ENCODE measurements at places on chromosomes 4 and X.

DNA sequence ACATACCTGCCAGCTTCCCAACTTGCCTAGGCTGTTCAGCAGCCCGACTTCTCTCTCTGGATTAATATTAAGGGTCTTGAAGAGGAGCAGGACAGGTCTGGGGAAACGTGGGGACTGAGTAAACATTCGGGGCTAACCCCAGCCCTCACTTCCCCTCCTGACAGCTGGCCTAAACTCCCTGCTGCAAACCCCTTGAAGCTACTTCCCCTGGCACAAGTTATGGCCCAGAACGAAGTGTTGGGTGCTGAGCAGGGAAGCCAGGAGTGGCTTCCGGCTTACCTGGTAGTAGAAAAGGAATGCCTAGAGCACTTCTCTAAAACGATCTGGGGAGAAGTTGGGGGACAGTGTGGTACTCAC, 200.0 kb downstream of the BCOR start:
- no peak for DNase-seq

- DNase-seq: no peak
Measured at GRCh38 chr4:188778905-188779304, 639.7 kb downstream of the TRIML1 start.

- no peak for DNase-seq
Measured at GRCh38 chr4:103425406-103425805, 227.3 kb upstream of the CENPE start.

DNA sequence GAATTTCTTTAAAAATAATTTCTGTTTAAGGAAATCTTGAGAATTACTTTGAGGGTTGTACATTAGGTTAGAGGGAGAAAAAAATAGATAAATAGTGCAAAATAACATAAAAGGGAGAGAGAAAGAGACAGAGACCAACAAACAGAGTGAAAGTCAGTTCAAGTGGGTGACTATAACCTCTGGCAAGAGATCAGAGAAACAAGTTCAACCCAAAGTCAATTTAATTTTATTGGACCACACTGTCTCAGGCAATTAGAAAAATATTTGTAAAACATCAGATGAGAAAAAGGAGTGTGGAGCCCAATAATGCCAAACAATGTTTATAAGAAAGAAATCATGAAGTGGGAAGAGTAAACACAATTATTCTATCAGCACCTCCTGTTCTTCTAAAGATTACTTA, 143.5 kb upstream of the GYPA start:
- no peak for DNase-seq

- no peak for DNase-seq
Measured at GRCh38 chrX:11944501-11944900, 186.5 kb downstream of the MSL3 start.

GRCh38 chr4:24770032-24770584, 25.3 kb upstream of the SOD3 start:
- no peak for DNase-seq

- DNase-seq: no peak
Measured at GRCh38 chr4:128675083-128675482, 134.4 kb upstream of the JADE1 start.

GRCh38 chr4:147311956-147312355, 168.9 kb upstream of the EDNRA start:
- no peak for DNase-seq

- DNase-seq: no peak
Measured at GRCh38 chr4:122710434-122711308, 21.8 kb upstream of the BBS12 start.

DNA sequence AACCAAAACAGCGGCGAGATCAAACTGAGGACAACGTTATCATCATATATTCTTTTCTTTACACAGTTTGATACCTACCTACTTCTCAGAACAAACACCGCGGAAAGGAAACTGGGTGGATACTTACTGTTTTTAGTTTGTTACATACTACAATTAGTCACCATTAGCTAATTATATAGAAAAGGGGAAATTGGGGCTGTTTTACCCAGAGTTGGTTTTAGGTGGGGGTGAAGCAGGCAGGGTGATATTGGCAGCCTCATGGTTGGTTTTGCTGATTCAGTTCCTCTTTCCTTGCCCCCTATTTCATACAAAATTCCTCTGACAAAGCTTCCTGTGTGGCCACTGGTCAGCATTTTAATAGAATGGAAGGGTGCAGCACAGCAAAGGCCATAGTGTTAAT, 77.8 kb downstream of the SORBS2 start:
- no peak for DNase-seq
